Esophagus mucosa (tissue), 1 donor: ENCODE measurements at places on chromosomes 4 and X. TPM values are rescaled to one million over a fixed set of nuclear protein-coding genes. Genes with fewer than 3 reads are reported as not detected.

SLC9B1 gene
- 0.28 TPM for total RNA-seq

SPANXA1 gene
- total RNA-seq = not detected

DIPK2B gene
- 2.9 TPM for total RNA-seq

FGF2 gene
- 0.68 TPM for total RNA-seq

CFAP99 gene
- total RNA-seq = 0.28 TPM

SYN1 gene
- 0.16 TPM for total RNA-seq

TTC29 gene
- total RNA-seq = not detected

PCDH7 gene
- 13.6 TPM for total RNA-seq

TASL gene
- total RNA-seq = 0.16 TPM

MAGEA9B gene
- not detected for total RNA-seq

PARM1 gene
- total RNA-seq = 1.8 TPM

PNMA3 gene
- total RNA-seq = 0.08 TPM

RAI2 gene
- total RNA-seq = 1.1 TPM

PDZD4 gene
- total RNA-seq = 0.68 TPM

MAGEA2B gene
- total RNA-seq = not detected

PSMD10 gene
- 28.6 TPM for total RNA-seq

CCDC110 gene
- total RNA-seq = 0.20 TPM

TCP11X2 gene
- not detected for total RNA-seq

GNPDA2 gene
- 4.9 TPM for total RNA-seq

NRK gene
- total RNA-seq = not detected

CXXC4 gene
- 0.12 TPM for total RNA-seq

SORCS2 gene
- total RNA-seq = 5.0 TPM

ODAM gene
- total RNA-seq = not detected

KLHL34 gene
- total RNA-seq = 0.08 TPM

SMC1A gene
- 52.5 TPM for total RNA-seq

SSX2B gene
- not detected for total RNA-seq

CT45A2 gene
- not detected for total RNA-seq

SLC25A6 gene
- total RNA-seq = 294 TPM

MAB21L2 gene
- total RNA-seq = not detected

MAGEA10 gene
- total RNA-seq = not detected

ARHGAP36 gene
- total RNA-seq = not detected

CSAG2 gene
- not detected for total RNA-seq

BTC gene
- total RNA-seq = 1.4 TPM

FOXR2 gene
- total RNA-seq = not detected

SPIN2A gene
- not detected for total RNA-seq

SEL1L3 gene
- total RNA-seq = 8.5 TPM

AGTR2 gene
- not detected for total RNA-seq

EREG gene
- total RNA-seq = 46.5 TPM

STS gene
- total RNA-seq = 1.6 TPM
